ENCODE measurements at places on chromosomes 3 and 15. TPM values are rescaled to one million over a fixed set of nuclear protein-coding genes. Genes with fewer than 3 reads are reported as not detected.

GRCh38 chr3:102505542-102505941 lies 70.7 kb downstream of the ZPLD1 start:
- DNase-seq: no peak

DNA sequence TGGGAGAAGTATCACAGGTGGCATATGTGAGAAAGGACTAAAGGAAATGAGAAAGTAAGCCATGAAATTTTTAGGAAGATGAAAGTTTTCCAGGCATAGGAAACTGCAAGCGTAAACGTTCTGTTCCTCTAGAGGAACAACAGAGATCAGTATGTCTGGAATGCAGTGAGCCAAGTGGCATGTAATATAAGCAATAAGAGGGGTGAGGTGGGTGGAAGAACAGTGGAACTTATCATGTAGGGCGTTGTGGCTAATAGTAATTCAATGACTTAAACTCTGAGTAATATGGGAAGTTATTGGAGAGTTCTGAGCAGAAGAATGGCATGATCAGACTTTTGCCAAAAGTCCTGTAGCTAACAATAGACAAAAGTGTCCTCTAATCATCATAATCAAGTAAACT lies 902.9 kb downstream of the EPHA3 start:
- no peak for DNase-seq

DNA sequence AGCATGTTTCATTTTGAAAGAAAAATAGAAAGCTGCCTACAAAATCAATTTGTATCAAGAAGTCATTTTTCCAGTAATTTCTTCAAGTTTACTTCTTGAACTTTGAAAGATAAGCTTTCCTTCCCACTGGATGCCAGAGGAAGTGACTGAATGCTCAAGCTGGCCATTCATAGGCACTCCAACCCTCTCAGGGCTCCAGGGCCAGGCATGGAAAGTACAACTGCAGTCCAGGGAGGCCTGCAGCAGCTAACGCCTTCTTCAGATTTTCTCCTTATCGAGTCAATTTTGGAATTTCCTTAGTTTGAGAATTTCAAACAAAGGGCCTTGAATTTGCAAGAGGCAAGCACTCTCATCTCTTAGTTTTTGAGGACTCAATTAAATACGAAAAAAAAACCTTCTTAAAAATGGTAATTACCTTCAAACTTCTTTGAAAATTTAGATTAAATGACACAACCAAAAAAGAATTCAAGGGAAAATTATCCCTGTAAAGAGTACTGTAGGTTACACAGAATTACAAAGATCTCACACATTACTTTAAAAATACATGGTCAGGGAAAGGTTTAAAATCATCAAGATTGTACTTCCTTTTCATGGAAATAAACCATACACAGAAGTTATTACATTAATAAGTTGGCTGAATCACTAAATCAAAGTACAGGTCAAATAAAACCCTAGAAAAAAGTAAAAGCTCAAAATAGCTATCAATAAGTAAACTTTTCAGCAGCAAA lies 2.5 kb downstream of the UBP1 start:
- DNase-seq: no peak

GRCh38 chr3:30309961-30310954 lies 296.1 kb upstream of the TGFBR2 start:
- DNase-seq: no peak

The C2CD4B gene
- 3.9 TPM for total RNA-seq

DNA sequence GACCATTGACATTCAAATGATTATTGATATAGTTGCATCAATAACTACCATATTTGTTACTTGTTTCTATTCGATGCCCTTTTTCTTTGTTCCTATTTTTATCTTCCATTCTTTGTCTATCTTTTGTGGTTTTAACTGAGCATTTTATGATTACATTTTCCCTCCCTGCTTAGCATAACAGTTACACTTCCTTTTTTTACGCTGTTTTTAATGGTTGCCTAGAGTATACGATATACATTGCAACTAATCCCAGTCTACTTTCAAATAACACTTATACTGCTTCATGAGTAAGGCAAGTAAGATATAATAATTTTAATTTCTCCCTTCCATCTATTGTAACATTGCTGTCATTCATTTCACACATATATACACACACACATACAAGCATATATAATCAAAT lies 26.3 kb downstream of the COL6A6 start:
- no peak for DNase-seq

The NEK10 gene
- total RNA-seq: 10.3 TPM

- DNase-seq: no peak
Measured at GRCh38 chr3:138389841-138390581, 41.6 kb downstream of the MRAS start.

DNA sequence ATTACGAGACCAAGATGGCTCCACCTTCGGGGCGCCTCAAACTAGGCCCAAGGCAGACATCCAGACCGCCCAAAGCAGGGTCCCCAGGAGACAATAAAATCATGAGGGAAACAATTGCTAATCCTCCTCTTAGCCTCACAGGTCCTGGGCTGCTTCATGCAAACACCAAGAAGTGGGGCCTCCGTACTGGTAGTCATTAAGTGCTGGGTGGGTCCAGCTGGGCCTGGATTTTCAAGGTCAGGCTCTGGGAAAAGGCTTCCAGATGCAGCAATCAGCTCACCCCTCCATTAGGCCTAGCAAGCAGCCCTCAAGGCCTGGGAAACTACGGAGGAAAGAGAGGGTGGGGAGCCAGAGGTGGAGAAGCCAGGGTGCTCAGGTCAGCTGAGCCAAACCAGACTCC lies 634 bp downstream of the FBXL22 start:
- no peak for DNase-seq

DNA sequence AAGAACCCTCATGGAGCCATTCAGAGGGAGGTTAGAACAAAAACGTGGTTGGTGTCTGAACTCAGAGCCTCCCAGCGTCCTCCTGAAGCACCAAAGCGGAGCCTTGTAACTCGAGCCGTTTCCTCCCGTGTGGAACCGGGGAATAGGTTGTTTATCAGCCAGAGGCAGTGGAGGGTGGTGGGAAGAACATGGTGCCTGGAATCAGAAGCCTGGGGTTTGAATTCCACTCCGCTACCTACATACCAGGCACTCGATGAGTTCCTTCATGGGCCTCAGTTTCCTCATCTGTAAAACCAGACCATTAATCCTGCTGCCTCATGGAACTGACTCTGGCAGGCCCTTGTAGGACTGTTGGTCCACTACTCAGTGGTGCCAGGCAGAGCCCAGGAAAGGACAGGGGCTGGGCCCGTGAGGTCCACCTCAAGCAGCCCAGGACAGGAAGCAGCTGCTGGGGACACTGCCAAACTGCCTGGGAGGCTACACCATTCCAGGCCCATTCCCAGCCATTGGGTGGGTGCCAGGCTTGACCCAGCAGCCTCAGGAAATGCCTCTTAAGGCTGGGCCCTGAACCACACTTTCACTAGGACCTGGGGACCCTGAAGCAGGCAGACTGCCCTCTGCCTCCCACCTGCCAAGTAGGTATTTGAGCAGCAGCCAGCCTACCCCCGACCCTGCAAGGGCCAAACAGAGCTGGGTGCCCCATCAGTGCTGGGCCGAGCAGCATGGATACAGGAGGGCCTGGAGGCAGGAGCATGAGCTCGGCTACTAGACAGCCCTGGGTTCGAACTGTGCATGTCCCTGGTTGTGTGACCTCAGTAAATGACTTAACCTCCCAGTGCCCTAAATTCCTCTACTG lies 33.4 kb downstream of the PRKCD start:
- DNase-seq: no peak

The NME9 gene
- not detected for total RNA-seq

DNA sequence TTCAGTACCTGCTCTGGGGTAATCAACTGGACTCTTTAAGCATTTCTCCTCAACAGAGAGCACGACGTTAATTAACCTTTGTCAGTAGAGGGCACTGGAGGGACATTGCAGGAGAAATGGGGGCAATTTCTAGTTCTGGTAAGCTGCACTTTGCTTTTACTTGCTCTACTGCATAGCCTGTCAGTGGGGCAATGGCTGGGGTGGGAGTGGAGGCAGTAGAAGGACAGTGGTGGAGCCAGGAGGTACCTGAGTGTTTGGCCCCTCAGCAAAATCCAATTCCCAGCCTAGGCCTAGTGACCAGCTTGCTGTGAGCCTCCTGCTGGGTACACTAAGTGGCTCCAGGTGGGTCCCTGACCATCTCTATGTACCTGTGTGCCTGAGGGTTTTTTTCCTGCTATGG lies 18.3 kb upstream of the MED12L start:
- DNase-seq: no peak

- no peak for DNase-seq
Measured at GRCh38 chr3:125039131-125040100, 16.4 kb downstream of the HEG1 start.

DNA sequence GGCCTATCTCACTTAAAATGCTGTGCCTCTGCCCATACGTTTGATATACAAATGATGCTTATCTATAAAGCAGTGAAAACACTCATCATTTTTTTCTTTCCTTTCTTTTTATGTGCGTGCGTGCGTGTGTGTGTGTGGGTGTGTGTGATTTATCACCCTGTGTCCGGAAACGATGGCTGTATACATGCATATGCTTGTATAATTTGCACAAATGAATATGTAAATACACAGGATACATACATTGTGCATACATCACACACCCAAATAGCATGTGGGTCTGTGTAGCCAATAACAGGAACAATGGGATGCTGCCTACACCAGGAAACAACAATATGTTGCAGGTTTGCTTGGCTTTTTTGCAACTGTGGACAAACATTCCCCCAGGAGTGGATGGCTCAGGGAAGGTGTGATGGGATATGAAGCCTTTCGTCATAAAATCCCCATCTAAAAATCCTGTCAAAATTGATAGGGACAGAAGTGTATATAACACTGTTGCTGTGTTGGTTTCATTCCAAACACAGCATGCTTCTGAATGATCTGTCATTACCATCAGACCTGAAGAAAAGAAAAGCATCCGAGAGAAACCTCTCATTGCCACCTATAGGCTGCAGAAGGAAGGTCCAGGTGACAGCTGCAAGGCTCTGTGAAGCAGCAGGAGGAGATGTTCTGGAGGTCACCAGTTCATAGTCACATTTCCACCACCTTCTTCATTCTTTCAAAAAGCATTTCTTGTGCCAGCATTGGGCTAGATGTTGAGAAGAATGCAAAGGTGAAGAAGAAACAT lies 503.9 kb upstream of the NR2F2 start:
- no peak for DNase-seq

DNA sequence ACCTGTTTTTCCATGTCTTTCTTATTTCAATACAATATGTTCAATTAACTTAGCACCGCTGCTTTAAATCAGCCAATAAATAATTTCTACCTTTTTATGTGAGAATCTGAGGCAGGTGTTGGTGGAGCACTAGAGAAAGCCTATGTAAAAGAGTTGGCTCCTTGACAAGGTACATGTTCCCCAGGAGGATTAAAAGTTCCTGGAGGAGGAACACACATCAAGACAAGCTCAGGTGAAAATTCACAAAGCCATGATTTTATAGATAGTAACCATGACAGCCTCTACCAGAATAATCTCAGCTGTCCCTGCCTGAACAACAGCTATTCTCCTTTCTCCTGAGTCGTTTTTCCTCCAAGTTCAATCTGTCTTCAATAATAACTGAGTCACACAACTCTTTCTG lies 3.4 kb upstream of the ZBED2 start:
- DNase-seq: no peak

The OXTR gene
- total RNA-seq: 0.47 TPM

The TNFAIP8L3 gene
- 7.7 TPM for total RNA-seq

The DLEC1 gene
- total RNA-seq: 0.35 TPM

The GOLGA6L26 gene
- total RNA-seq: not detected

GRCh38 chr3:126117212-126117611 lies 33.3 kb upstream of the SLC41A3 start:
- no peak for DNase-seq

DNA sequence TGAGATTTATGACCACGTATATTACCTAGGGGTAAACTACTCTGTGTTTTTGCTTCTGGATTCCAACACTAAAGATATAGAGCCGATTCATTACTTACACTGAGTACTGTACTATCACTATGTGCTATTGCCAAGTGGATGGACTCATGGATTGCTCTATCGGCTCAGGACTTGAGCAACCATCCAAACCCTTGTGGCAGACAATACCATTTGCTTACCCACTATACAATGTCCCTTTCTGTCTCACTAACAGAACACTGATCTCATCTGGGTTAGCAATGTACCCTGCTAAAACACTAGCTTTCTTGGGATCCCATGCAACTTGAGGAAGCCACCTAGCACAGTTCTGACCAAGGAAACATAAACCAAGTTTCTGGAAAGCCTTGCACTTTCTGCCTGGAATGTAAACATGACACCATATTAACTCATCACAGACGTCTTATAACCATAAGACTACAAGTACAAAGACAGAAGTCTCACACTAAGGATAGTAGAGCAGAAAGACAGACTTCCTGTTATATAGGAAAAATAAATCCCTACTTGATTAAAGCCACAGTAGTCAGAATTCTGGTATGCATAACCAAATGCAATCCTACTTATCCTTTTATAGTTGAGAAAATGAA lies 38.6 kb downstream of the HACD2 start:
- no peak for DNase-seq

The SYNPR gene
- total RNA-seq: 2.7 TPM

Data from right atrium auricular region (tissue), 2 donors.